ENCODE measurements at places on chromosomes 7 and 10.

DNA sequence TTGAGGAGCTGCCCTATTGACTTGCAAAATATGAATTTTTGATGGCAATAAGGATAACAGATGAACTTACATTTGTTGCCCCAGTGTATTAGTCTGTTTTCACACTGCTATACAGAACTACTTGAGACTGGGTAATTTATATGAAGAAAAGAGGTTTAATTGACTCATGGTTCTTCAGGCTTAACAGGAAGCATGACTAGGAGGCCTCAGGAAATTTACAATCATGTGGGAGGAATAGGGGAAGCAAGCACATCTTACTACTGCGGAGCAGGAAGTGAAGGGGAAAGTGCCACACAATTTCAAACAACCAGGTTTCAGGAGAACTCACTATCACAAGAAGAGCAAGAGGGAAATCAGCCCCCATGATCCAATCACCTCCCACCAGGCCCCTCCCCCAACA lies 57.9 kb downstream of the ZNF22 start:
- no peak for DNase-seq

DNA sequence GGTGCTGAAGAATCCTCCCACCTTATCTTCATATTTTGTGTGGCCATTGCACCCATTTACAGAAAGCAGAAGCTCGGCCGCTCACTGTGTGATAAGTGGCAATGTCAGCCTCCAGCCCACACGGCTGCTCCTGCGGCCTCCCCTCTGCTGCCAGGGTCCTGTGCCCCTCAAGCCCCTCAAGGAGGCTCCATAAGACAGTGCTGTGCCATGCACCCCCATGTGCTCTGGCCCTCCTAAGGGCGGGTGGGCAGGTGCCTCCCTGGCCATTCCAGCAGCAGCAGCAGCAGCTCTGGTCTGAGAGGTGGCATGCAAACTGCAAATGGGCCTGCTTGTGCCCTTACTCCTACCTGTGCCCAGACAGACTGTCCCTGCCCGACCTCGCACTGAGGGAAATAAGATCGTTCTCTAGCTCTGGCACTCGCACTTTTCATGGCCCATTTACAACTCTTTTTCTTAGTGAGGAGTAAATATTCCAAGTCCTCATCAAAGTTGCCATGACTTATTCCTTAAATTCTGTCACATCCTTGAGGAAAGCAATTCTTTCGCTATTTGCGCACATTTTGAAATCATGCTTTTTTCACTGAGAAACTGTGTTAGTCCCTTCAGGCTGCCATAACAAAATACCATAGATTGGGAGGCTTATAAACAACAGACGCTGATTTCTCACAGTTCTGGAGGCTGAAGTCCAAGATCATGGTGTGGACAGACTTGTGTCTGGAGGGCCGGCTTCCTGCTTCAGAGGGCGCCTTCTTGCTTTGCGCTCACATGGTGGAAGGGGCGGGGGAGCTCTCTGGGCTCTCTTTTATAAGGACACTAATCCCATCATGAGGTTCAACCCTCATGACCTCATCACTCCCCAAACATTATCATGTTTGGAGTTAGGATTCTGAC lies 187.8 kb downstream of the COBL start:
- no peak for DNase-seq

DNA sequence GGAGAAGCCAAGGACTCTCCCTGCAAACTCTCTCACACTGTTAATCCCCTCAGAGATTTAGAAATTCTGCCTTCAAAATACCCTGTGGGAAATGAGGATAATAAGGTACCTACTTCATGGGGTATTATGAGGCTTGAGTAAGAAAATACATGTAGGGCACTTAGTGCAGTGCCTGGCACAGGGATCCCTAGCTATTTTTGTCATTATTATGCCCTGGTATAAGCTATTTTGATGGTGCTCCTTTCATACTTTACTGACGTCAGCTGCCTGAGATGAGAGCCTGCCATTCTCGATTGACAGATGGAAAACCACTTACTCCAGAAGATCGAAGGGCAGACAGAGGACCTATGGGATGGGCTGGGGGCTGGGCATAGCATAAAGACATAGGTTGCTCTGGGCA lies 30.1 kb downstream of the MKX start:
- DNase-seq, result no peak

- DNase-seq, result no peak
Measured at GRCh38 chr7:114658216-114658615, 243.6 kb downstream of the FOXP2 start.

DNA sequence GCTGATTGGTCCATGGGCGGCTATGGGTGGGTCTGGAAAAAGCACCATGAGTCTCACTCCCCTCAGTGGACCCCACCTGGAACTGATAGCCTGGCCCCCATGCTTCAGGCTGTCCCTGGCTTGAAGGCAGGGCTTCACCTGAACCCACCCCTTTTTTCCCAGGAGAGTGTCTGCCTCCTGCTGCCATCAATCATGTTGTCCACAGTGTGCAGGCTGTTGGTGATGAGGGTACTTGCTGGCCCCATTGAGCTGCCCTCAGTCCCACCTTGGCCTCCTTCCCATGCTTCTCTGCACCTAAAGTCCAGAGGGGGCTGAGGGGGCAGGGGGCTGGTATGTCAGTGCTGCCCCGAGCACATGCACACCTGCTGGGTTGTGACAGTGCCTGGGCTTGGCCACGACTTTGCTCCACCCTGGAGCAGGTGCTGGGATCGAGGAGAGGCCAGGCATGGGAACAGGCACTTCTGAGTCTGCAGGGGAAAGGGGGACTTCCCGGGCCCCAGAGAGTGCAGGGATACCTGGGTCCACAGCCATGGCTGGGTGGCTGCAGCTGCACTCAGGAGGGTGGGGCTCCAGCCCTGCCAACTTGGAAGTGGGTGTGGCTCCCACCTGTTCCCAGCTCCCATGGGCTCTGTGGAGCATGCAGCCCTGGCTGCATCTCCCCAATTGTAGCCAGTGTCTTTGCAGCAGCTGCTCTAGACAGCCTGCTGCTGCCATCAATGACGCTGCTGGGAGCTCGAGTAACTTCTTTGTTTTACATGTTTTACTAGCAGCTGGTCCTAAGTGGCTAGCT lies 56.9 kb downstream of the ADK start:
- DNase-seq, result no peak

DNA sequence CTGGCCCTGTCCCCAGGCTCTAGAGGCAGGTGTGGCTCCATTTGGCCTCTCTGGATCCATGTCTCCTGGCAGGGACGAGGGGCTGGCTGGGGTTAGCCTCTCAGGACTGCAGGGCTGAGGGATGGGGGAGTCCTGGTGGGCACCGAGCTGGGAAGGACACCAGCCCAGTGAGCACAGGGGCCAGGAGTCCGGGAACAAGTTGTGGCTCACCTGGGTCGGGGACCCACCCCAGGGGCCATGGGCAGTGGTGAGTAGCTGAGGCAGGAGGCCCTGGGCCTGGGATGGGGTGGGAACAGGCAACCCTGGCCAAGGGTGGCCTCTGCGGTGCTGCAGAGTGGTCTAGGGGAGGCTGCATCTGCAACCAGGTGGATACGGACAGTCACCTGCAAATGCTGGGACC lies 24.1 kb downstream of the ANTXRL start:
- no peak for DNase-seq

GRCh38 chr7:25615003-25615402 lies 386.7 kb upstream of the NPVF start:
- DNase-seq, result no peak

DNA sequence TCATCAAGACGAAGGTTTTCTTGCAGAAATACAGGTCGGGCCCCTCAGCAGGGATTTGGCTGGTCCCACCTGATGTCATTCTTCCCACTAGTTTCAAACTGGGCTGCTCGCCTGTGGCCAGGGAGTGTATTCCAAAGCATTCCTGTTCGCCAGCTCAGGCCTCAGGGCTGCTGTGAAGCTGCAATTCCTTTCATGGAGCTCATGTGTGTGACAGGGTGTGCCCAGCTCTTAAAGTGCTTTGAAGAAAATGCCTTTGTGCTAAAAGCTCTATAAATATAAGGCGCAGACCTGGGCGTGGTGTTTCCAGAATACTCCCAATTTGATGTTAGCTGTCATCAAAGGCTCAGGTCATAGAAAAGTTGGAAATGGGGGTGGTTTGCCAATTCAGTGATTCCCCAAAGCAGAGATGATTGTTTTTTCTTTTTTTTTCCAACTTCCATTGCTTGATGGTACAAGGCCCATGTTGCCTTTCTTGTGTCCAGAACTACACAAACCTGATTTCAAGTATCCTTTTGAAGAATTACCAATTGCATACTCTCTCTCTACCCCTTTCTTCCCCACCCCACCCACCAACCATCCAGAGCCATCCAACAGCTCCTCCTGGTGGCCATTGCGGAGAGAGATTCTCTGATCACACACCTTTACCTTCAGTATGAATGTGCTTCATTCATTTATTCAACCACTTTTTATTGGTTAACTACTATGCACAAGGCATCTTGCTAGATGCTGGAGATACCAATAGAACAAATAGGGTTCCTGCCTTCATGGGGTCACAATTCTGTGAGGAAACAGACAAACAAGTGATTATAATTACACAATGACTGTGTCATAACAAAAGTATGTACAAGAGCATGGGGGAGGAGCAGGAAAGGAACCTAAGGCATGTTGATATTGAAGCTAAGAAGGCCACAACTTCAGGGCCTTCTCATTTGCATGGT lies 297.3 kb upstream of the LYZL1 start:
- DNase-seq, result no peak

DNA sequence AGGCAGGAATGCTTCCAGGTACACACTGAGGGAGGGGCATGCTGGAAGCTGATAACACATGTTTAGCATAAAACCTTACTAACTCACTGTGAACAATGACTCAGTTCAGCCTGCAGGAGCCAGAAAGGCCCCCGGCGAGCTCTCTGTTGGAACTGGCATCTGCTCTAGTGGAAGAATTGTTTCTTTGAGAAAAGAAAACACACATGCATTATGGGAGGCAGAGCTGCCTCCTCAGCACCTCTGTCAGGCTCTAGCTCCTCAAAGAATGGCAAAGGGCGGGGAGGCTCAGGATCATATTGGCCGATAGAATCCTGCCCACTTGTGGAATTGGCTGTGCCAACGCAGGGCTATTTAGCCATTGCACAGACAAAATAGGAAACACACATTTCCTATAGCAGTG lies 338.3 kb downstream of the CXCL12 start:
- no peak for DNase-seq

- peak; percentile 25 for DNase-seq
Measured at GRCh38 chr7:21355406-21355874, 72.4 kb upstream of the SP4 start.

DNA sequence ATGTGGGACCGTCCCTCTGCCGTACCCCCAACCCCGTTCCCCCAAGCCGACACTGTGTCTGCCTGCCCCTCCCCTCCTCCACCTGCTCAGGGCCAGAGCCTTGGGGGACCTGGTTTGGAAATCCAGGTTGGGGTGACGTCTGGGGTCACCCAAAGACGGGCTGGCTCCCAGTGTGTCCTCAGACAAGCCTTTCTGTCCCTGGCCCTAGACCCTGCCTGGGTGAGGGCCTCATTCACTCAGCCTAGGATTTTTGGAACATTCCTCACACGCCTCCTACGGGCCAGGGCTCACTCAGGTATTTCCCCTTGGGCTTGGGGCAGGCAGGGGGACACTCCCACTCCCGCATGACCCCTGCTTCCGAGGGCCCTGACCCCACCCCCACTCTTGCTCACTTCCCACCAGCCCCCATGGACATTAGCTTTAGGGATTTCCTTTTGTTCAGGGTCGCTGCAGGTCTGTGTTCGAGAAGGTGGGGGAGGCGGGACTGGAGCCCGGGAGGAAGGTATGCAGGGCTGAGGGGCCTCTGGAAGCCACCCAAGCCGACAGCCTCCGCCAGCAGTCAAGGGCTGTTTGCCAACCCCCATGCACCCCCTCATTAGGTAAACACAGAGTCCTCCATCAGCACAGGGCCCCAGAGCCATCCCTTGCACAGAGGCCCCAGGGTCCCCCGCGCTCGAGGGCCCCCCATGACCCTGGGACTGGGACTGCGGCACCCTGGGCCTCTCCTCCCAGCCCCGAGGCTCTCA lies 35.1 kb downstream of the PDGFA start:
- DNase-seq, result no peak
